ENCODE measurements at places on chromosomes 5 and 9.

DNA sequence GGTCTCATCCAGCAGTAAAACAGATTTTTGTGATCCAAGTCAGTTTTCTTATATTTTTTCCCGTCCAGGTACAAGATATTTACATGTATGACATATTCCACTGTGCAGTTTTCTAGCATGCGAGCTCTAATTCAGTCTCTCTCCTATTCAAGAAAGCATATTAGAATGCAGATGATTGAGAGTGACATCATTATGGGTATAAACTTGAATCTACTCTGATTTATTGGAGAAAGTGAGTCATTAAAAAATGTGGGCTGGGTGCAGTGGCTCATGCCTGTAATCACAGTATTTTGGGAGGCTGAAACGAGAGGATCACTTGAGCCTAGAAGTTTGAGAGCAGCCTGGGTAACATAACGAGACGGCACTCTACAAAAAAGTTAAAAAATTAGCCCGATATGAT is 6.2 kb downstream of the FER start:
- no peak for DNase-seq

DNA sequence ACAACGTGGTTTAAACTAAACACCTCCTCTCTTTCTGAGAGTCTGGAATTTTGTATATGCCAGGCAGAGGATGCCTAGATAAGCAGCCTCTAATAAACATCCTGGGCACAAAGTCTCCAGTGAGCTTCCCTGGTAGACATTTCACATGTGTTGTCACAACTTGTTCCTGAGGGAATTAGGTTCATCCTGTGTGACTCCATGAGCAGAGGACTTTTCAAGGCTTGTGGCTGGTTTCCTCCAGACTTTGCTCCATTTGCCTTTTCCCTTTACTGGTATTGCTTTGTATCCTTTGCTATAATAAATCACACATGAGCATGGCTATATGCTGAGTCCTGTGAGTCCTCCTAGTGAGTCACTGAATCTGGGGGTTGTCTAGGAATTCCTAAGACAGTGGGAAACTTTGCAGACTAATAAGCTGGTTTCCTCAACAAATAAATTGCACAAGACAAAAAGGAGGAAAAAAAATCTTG is 77.4 kb downstream of the NR2F1-AS1 start:
- DNase-seq, result no peak

- DNase-seq, result no peak
Measured at GRCh38 chr5:173829826-173830225, 58.3 kb upstream of the CPEB4 start.

DNA sequence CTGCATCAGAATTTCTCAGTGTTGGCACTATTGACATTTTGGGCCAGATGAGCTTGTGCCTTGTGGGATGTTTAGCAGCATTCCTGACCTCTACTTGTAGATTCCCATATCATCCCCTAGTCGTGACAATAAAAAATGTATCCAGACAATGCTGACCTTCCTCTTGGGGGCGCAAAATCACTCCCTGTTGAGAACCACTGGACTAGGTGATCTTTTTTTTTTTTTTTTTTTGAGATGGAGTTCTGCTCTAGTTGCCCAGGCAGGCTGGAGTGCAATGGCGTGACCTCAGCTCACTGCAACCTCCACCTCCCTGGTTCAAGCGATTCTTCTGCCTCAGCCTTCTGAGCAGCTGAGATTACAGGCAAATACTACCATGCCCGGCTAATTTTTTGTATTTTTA is 22.6 kb downstream of the STXBP1 start:
- DNase-seq, result no peak

Measured in esophagus squamous epithelium (tissue), 5 donors.